Stimulated activated CD4-positive, alpha-beta T cell treated with anti-CD3 and anti-CD28 coated beads, Interleukin-1b, Interleukin-23, amount 100 ng/mL, for 1 hour (primary cell): ENCODE measurements at places on chromosomes 11 and 22.

GRCh38 chr11:44550123-44550522 is 15.3 kb upstream of the CD82 start:
- DNase-seq = no peak

- no peak for DNase-seq
These were observed 28.3 kb downstream of the SLC1A2 start for GRCh38 chr11:35390737-35391682.

GRCh38 chr22:46368871-46369715 is 33.6 kb downstream of the TRMU start:
- DNase-seq = no peak

DNA sequence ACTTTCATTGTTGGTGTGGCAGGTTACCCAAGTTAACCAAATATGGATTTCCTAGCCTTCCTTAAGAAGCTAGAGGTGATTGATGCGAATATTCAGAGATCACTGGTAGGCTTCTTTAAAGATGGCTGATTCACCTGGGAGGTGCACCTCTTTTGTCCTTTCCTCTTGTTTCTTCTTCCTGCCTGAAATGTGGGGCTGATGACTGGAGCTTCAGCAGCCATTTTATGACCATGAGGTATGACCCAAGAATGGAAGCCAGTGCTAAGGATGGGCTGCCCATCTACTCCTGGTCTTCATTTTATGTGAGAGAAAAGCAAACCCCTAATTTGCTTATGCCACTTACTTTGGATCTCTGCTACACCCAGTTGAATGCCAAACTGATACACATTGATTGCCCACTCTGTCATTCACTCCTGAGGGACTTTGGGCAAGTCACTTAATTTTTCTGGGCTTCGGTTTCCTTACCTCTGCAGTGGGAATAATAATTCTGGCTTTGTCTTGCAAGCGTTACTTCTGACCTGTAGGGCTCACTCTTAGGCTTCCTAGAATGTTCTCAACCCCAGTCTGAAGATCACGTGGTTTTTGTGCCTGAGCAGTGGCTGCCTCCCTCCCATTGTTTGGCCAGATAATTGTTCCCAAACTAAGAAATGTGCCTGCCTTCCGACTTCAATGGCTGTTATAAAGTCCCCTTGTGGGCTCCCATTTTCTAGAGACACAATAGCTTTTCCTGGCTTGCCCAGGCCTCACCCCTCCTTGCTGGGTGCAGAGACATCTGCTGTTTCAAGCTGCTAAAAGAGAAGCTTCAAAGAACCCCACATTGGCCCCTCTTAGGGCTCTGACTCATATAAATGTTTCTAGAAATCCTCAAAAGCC is 243.1 kb downstream of the ST3GAL4 start:
- DNase-seq = no peak

DNA sequence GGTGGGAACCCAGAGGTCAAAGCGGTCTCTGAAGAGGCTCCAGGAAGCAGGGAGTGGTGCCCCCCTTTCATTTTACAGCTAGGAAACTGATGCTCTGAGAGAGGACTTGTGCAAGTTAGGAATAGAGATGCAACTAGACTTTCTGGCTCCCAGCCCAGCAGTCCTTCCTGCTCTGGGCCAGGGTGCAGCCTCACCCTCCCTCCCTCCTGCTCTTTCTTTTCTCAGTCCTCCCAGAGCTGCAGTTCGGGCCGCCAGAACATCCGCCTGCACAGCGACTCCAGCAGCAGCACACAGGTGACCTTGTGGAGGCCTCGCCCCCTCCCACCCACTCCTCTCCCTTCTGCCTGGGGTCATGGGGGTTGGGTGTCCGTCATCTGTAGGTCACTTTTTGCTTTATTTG is 51.5 kb downstream of the LHFPL7 start:
- no peak for DNase-seq

DNA sequence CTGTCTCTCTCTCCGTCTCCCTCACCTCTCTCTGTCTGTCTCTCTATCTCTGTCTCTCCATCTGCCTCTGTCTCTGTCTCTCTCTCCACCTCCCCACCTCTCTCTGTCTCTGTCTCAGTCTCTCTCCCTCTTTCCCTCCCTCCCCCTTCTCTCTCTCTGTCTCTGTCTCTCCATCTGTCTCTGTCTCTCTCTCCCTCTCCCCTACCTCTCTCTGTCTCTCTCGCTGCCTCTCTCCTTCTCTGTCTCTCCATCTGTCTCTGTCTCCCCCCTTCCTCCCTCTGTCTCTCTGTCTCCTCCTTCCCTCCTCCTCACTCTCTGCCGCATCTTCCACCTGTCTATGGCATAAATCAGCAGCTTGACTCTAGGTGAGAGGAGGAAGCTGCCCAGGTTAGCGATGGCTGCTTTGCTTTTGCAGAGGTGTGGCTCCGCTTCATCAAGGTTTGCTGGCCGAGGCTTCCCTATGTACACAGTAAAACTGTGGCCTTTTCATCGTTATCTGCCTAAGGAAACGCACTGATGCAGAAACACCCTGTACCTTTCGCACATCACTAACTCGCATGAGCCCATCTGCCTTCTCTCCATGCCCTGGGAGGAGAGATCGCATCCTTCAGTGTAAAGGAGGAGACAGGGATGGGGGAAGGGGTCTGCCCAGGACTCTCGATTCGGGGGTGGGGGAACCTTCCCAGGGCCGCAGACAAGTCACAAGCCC is 44.5 kb downstream of the ANO1 start:
- no peak for DNase-seq

DNA sequence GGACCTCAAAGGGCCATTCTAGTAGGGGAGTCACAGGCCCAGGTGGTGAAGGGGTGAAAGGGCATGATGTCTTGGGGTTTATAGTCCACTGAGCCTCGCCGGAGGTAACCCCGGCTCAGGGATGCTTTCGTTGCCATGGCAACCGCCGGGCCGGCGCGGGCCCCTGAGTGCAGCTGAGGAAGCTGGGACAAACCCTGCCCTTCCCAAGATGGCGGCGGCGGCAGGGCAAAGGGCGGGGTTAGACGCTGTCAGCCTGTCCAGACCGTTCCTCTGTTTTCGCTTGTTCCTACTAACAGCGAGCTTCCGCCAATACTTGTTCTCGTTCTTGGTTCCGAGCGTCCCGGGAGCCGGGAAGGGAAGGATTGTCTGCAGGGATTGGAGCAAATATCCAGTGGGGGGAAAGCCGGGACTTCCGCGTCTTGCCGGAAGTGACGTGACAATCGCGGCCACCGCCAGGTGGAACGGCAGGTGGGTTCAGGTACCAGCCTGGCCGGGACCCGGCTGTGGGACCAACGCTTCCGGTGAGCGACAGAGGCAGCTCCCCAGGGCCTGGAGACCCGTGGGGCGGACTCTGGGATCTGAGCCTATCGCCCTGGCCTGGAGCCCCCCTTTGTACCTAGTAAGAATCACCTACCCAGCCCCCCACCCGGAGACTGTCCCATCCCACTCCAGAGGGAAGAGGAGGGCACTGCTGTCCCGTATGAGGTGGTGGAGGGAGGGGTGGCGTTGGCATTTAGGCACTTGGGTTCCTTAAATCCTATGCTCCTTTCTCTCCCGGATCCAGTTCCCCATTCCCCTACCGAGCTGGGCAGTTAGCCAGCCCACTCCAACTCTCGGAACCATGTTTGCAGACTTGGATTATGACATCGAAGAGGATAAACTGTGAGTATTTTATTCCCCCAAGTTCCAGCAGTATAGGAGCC is at the start of gene PICK1:
Gene PICK1 (plus strand): TSS at position 436 of the 923 bp plus-strand sequence. CDS start 406 bp downstream, at position 842.
- DNase-seq = peak; percentile 49

DNA sequence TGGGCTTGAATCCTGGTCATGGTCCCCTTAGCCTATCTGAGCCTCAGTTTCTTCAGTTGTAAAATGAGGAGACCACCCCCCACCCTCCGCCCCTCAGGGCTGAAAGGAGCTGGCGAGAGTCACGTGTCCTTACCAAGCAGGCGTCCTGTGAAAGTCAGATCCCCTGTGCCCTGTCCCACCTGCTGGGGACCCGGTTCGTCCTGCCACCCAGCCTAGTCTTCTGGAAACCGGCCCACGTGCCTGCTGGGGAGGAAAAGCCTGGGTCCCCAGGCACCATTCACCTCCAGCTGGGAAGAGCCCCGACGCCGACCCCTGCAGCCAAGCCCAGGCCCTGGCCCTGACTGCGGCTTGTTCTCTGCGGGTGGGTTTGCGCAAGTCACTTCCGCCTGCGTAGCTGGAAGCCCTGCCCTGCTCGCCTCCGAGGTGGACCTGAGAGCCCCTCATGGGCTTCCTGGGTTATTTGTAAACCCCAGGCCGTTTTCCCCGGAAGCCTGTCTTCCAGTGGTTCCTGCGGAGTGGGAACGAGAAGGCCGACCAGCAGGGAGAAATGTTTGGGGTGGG is 679 bp upstream of the SSH3 start:
- no peak for DNase-seq

DNA sequence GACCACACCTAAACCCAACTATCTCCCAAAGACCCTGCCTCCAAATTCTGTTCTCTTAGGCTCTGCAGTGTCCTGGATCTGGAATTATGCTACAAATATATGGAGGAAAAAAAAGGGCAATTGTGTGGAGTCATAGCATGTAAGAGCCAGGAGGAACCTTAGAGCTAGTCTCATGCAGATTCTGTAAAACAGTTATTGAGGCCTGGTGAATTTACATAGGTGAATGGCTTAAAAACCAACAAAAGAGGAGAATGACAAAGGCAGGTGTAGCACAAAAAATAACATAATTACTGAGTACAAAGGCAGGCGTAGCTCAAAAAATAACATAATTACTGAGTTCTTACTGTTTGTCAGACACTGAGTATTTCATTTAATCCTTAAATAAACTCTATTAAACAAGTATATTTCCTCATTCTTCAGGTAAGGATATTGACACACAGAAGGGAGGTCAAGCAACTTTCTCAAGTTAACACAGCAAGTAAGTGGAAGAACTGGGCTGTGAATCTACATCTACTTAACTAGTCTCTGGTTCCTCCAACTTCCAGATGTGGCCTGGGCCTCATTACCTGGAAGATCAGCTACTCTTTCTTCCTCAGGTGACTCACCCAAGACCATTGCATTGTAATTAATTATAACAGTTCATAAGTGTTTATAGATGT is 938.9 kb upstream of the TENM4 start:
- DNase-seq = no peak

- DNase-seq = no peak
These were observed 13.1 kb upstream of the PDE2A start for GRCh38 chr11:72687326-72687725.

DNA sequence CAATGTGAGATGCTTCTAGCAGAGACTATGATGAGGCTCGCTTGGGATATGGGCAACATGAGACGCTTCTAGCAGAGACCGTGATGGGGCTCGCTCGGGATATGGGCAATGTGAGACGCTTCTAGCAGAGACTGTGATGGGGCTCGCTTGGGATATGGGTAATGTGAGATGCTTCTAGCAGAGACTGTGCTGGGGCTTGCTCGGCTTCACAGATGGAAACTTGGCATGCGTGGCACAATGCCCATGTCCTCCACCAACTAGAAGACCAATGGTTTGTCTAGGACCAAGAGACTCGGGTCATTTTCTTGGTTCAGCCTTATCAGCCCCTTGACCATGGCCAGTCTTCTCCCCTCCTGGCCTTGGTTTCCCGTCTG is 7.1 kb downstream of the MYEOV start:
- DNase-seq = no peak

DNA sequence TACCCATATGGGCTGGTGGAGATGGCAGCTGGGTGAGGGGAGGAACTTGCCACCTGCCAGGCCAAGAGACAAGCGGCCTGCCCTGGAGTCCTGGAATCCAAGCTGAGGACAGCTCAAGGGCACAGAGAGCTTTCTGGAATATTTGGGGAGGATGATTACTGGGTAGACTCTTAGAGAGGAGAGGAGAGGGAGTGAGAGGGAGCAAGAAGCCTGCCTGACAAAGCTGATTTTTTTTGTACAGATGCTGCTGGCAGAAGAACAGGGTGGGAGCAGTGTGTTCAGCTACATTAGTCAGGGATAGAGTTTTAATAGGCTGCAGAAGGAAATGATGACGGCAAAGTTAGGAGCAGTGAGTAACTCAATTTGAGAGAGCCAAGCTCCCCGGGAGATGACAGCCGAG is 299.3 kb downstream of the NXPE2 start:
- no peak for DNase-seq

DNA sequence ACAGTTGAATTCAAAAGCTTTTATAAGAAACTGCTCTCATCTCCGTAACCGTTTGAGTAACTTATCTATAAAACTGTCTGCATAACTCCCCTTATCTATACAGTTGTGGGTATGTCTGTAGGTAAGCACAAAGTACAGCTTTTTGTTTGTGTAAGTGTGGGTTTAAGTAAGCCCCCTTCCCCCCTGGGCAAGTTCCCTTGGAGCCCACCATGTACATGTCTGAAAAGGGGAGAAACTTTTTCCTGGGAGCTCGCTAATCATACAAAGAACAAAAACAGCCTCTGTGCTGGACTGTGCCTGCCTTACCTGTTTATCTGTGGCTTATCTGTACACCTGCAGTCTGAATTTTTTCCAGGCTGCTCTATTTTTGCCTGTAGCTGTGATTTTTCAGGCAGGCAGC is 36.3 kb upstream of the TMEM45B start:
- DNase-seq = no peak

DNA sequence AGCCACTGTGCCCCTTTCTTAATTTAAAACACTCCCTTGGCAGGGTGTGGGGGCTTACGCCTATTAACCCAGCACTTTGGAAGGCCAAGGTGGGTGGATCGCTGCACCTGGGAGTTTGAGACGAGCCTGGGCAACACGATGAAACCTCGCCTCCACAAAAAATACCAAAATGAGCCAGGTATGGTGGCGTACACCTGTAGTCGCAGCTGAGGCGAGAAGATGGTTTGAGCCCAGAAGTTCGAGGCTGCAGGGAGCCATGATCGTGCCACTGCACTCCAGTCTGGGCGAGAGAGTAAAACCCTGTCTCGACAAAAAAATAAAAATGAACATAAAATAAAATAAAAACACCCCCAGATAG is 45.0 kb downstream of the LINC01488 start:
- DNase-seq = no peak

GRCh38 chr22:27422442-27422841 is 379.1 kb downstream of the MN1 start:
- no peak for DNase-seq

- DNase-seq = no peak
These were observed 61.9 kb downstream of the EHF start for GRCh38 chr11:34682825-34683224.

- no peak for DNase-seq
These were observed 84.0 kb upstream of the AKIP1 start for GRCh38 chr11:8826901-8827560.

GRCh38 chr11:98056945-98057344 is 963.8 kb upstream of the CNTN5 start:
- no peak for DNase-seq

GRCh38 chr22:50710886-50711285 is 27.1 kb upstream of the ACR start:
- DNase-seq = no peak

- no peak for DNase-seq
These were observed 4.4 kb downstream of the RPS19BP1 start for GRCh38 chr22:39528080-39528661.

DNA sequence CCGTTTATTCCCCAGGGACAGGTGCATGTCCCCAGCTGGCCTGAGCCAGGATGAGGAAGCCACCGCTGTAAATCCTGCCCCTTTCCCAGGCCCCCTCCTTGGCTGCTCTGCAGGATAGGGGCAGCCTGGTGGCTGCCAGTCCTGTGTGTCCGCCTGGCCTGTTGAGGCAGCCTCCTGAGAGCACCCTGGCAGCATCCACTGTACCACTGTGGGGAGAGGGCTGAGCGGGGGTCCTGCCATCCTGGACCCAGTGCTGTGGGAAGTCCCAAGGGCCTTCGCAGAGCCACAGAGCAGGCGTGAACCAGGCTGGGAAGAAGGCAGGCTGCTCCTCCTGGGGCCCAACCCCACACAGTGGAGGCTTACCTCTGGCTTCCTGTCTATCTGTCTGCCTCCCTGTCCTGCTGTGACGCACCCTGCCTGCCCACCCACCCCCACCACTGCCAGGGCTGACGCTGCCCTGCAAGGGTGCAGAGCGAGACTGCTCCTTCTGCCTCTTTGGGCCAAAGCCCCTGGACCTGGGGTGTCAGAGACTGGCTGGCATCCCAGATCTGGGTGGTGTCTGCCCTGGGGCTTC is 8.4 kb downstream of the KCTD17 start:
- DNase-seq = no peak
